ENCODE measurements at places on chromosomes 12 and 14.
A peak's percentile ranks its signal among the peaks of the same experiment; 100 is the strongest.

GRCh38 chr12:41801261-41801660 is 343.4 kb downstream of the GXYLT1 start:
- DNase-seq: no peak

DNA sequence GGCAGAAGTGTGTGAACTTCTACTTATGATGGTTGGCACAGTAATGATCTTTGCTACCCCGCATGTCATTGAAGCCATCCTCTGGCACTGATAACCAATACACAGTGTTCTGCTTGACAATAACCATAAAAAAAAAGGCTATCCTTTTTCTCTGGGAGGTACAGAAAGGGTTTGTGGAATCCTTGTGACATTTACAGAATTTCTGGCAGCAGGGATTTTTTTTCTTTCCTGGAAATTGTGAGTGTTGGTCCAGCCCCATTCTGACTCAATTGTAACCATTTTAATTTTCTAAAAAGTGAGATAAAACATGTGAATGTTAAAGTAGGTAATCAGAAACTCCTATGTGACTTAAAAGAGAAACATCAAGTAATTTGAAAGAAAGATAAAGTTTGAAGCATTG is 943.8 kb downstream of the TMTC2 start:
- DNase-seq: no peak

- peak; percentile 61 for DNase-seq
Observed at GRCh38 chr14:21071225-21072030, 1.3 kb downstream of the ARHGEF40 start.

- DNase-seq: peak; percentile 50
Observed at GRCh38 chr12:124469193-124469888, 98.1 kb downstream of the NCOR2 start.

DNA sequence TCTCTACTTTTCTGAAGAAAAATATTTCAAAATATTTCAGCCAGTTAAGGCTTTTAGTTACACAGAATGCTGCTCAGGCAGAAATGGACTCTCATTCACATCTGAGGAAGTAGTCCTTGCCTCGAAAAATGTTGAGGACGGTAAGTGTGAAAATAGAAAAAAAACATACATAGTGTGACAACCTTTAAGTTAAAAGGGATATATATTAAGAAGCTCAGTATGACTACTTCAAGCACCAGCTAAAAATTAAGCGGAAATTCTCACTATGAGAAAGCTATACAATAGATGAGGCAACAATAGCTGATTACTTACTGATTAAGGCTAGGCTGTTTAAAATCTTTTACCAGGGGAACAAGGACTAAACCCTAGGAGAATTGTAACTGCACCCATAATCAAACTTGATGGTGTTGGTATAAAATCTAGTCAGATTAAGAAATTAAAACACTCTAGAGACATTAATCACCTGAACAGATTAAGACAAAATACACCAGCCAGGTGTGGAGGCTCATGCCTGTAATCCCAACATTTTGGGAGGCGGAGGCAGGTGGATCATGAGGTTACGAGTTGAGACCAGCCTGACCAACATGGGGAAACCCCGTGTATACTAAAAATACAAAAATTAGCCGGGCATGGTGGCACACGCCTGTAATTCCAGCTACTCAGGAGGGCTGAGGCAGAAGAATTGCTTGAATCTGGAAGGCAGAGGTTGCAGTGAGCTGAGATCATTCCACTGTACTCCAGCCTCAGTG is 53.9 kb downstream of the HNRNPC start:
- DNase-seq: no peak

DNA sequence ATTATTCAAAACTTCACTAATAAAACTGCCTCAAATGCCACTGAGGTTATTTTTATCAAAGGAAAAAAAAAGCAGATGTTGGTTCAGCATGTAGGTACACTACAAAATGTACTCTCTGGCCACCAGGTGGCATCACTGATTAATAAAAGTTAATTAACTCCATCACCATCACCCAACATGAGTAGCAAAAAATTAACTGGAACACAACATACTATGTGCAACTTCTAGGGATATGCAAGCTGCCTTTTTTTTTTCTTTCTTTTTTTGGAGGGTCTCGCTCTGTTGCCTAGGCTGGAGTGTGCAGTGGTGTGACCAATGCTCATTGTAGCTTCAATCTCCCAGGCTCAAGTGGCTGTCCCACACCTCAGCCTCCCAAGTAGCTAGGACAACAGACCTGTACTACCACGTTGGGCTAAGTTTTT is 43.8 kb upstream of the NR2C1 start:
- DNase-seq: peak; percentile 77

DNA sequence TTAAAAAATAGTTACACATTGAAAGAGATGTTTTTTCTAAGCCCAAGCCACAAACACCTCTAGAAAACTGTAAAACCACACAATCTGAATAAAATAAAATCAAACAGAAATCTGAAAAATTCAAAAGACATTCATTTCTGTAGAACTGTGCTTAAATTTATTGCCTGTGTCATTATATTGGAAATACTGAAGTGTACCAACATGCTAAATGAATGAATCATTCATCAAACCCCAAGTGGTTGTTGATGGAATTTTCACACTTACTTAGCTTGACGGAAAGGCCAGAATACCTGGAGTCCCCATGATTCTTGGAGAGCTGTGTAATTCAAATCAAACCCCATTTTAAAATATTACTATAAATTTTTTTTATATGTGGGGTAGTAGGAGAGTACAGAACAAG is 2.7 kb downstream of the KITLG start:
- no peak for DNase-seq

DNA sequence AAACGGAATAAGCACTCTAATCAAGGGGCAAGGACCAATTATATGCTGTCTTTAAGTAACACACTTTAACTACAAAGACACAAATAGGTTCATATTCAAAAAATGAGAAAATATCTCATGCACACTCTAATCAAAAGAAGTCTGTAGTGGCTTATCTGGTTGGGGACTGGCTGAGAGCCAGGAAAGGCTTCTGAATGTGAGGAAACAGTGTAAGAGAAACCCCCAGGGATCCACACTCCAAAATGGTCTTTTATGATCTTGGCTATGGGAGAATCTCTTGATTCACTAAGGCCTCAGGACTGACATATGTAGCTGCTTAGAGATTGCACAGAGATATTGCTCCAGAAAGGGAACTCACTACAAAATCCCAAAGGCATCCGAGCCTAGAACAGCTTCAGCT is 10.3 kb downstream of the CTSG start:
- DNase-seq: no peak

DNA sequence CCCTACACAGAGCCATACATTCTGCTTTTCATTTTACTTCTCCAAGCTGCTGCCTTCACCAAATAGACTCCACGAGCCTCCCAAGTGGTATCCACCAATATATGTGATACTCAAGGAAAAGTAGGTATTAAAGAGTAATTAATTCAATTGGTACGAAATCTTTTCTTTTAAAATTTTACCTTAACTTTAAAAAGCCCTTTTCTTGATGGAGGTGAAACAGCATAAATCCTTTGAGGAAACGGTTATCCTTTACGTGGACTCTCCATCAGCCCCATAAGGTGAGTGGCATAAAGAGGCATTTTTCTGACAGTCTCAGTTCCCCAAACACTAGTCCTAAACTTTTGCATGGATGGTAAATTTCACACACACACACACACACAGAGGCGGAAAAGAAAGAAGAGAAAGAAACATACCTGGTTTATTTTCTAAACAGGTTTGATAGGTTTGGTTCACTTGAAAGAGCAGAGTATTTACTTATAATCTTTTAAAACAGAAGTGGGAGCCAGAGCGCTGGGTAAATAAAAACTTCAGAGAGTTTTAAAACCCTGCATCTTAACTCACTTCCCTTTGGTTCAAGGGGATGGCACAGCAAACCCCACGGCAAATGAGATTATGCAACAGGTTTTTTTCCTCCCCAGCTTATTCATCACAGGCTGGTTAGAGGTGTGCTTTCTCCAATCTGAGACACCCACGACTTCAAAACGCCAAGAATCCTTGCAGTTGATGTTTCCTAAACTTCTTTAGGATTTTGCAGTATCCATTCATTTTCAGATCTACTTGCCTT is 1.9 kb downstream of the DUSP16 start:
- peak; percentile 89 for DNase-seq

GRCh38 chr14:74853581-74853980 is 22.4 kb downstream of the PROX2 start:
- DNase-seq: no peak

GRCh38 chr12:96397756-96398423 is 2.3 kb downstream of the CDK17 start:
- DNase-seq: no peak

DNA sequence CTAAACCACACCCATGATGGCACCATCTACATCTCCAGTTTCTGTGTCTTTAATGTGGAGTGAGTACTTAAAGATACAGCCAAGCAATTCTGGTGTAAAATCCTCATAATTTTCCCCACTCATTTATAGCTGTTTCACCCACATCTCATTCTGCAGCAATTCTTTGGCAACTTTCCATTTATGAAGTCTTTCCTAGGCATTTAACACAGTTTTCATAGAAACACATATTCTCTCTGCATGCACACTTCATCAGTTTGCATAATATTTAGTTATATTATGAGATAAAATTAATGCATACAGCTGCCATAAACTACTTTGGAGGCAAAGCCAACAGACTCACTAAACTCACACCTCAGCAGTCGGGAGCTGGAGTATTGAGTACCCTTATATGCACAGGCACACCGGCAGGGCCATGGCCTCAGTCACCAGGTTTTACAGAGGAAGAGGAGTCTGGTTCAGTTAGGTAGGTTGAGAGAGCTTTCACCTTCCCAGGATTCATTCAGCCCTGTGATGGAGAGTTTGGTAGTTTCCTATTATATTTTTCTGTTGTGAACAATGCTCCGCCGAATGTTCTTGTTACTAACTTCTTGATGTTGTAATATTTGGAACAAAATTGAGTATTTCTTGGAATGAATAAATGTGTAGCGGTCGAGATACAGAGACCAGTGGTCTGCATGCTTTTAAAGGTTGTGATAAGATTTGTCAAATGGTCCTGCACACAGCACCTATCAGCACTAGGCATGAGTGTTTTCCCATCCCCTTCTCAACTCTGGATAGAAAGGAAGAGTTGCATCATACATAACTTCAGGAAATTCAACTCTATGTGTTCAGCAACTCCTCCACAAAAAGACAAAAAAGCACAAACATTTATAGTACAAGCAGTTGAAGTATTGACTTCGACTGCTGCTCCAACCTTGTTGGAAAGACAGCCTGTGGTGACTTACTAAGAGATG is 123.5 kb downstream of the TTC8 start:
- DNase-seq: no peak

GRCh38 chr12:93108985-93109384 is 179.9 kb upstream of the EEA1 start:
- DNase-seq: no peak

DNA sequence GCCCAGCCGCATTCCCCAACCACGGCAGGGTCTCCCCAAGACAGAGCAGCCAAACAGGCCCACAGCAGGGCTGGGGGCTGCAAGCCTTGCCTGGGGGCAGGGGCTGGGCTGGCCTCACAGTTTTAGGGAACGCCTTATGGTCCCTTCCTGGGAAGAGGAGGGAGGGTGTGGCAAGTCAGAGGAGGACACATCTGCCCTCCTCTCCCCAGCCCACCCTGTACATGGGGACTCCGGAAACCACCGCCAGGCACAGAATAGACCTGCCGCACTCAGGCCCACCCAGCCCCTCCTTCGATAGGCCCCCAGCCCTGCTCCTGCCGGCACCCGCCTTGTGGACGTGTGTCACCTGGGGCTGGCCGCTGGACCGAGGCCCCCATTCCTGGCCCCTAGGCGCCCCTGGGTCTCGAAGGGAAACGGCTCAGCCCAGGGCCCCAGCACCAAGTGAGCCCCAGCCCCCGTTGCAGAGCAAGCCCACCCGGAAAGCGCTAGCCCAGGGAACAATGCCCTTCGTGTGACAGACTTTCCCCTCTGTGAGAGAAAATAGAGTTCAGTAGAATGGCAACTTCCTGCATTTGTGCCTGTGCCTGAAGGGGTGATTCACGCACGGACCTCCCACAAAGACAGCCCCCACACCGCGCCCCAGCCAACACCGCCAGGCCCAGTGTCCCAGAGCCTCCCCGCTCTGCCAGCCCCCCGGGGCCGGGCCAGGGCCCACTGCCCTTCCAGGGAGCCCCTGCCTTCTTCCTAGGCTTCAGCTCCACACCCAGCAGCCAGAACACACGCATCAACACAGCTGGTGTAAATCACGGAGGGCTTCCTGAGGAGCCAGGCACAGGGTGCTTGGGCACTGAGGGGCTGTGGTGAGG is 12.0 kb upstream of the NUDT14 start:
- no peak for DNase-seq

DNA sequence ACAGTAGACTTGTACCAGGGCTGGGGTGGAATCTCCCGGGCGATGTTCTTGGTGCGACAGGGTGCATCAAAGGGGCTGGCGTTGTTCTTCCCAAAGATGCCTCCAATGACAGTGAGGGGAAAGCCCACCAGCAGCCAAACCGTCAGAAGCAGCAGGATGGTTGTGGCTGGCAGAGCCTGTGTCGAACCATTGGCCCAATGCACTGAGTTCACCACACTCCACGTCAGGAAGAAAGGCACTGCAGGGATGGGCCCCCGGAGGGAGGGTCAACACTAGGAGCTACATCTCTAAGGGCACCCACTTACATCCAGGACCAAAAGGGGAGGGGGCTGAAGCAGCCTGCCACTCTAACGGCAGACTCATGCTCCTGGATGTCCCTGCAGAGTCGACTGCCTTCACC is 1.8 kb upstream of the IPO4 start:
- DNase-seq: no peak

DNA sequence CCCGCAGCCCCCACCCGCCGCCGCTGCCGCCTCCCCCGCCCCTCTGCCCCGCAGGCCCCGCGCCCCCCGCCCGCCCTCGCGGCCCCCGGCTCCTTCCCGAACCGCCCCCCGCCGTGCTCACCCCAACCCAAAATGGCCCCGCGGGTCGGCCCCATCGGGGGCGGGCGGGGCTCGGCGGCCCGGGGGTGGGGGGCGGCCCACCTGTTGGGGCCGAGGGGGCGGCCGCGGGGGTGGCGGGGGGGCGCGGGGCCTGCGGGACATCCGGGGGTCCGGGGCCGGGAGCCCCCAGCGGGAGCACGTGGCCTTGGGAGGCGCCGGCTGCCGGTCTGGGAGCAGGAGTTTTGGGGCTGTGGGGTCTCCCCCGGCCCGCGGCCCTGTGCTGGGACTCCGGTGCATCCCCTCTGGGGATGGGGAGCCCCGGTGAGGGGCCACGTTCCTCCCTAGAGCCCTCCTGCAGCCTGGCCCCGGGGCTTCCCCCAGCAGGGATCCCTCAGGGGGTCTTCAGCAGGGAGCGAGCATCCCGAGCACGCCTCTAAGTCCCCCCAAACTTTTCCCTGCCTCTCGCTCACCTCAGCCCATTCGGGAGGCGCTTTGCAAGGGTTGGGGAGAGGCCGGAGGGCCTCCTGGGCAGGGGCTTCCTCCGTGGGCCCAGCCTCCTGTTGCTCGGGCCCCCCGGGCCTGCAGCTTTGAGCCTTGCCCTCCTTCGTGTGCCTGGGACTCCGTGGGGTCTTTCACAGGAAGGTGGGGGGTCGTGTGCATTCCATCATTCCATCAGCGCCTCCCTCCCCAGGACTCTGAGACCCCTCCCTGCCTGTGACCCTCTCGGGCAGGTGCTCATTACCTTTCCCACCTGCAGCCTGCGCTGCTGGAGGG is 710 bp downstream of the MTA1 start:
- DNase-seq: no peak

DNA sequence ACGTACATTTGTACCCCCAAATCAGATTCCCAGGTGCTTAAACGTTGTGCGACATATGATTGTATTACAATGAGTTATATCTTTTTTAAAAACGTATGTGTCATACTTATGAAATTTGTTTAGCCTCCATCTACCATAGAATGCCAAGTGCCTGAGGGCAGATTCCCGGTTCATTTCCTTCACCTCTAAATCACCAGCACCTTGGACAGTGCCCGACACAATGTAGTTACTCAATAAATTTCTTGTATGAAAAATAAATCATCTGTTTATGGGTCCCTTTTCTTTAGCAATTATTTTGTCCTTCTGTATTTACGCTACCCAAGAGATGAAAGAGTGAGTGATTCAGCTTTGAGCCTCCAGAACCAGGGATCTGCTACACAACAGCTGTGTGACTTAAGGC is 157.4 kb downstream of the TBX5 start:
- DNase-seq: no peak
